ENCODE measurements at places on chromosomes 6 and 20.

DNA sequence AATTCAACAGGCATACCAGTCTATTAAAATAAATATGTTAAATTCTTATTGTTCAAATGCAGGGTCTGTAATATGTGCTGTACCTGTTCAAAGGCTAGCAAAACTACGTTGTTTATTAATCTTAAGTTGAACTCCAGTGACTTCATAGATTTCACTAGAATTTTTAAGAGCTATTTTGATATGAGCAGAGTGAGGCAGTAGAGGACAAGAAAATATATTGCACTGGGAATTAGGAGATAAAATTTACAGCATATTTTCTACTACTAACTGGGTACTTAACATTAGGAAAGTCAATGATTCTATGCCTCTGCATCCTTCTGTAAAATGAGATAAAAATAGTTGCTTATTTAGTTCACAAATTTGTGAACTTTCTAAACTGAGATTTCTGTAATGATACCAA, 162.2 kb upstream of the BMP5 start:
- no peak for DNase-seq

DNA sequence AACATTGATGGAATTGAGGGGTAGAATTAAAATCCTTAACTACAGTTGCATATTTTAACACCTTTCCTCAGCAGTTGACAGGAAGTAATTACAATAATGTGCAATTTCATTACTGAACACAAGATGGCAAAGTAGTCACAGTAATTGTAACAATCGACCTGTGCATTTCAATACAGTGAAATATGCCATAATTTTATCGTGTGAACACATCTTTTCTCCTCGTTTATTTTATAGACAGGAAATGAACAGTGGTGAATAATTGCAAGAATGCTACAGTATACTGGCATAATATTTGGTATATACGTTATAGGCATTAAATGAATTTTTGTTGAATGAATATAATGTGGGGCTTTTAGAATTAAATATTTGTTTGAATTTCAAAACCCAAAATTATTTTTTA, 25.0 kb downstream of the CYB5R4 start:
- no peak for DNase-seq

GRCh38 chr6:116426551-116426950, 34.6 kb upstream of the CALHM6 start:
- DNase-seq = no peak

DNA sequence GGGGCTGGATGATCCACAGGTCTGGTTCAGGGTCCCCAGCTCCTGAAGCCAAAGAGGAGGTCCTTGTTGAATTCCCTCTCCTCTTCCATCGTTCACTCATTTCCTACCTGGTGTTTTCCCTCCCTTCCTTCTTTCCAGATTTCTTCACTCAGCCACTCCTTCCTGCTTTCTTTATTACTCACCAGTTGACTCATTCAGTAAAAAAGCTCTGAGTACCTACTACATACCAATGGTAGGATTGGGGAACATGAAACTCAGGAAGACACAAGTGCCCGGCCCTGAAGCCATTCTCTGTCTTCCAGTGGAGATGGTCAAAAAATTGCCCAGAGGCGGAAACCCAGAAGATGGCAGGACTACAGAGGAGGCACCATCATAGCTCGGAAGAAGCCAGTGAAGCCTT, 11.9 kb upstream of the NSFL1C start:
- no peak for DNase-seq

- no peak for DNase-seq
Measured at GRCh38 chr6:89239338-89239737, 22.2 kb upstream of the GABRR1 start.

DNA sequence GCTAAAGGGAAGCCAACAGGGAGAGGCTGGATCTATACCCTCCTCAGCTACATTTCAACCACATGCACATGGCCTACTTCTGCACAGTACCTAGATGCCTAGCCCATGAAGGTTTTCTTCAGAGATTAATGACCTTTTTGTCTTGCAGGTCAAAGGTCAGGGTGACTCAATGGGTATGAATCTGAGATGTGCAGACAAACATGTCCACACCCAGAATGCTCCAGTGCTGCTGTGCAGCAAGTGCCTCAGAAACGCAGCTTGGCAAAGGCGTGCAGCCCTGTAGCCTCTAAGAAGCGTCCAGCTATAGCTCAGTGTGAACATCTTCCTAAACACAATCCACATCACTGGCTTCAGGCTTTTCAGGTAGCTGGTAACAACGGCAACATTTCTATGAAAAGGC, 24.4 kb downstream of the MAP1LC3A start:
- no peak for DNase-seq

- DNase-seq = no peak
Measured at GRCh38 chr20:51651921-51652549, 109.5 kb upstream of the NFATC2 start.

DNA sequence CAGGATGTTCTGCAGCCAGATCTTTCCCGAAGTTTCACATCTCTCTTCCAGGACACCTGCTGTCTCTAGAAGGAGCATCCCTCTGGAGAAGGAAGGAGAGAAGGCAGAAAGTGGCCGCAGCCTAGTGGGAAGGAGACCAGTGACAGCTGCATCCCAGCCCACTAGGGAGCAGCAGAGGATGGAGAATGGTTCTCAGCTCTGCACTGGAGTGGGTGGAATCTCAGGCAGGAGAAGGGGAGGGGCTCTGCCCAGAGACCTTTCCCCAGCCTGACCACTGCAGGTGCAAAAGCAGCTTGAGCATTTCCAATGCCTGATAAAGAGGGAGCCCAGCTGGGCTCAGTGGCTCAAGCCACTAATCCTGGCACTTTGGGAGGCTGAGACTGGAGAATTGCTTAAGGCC, 32.3 kb downstream of the NCR2 start:
- DNase-seq = no peak

- no peak for DNase-seq
Measured at GRCh38 chr20:62296724-62297448, 5.9 kb upstream of the ADRM1 start.

DNA sequence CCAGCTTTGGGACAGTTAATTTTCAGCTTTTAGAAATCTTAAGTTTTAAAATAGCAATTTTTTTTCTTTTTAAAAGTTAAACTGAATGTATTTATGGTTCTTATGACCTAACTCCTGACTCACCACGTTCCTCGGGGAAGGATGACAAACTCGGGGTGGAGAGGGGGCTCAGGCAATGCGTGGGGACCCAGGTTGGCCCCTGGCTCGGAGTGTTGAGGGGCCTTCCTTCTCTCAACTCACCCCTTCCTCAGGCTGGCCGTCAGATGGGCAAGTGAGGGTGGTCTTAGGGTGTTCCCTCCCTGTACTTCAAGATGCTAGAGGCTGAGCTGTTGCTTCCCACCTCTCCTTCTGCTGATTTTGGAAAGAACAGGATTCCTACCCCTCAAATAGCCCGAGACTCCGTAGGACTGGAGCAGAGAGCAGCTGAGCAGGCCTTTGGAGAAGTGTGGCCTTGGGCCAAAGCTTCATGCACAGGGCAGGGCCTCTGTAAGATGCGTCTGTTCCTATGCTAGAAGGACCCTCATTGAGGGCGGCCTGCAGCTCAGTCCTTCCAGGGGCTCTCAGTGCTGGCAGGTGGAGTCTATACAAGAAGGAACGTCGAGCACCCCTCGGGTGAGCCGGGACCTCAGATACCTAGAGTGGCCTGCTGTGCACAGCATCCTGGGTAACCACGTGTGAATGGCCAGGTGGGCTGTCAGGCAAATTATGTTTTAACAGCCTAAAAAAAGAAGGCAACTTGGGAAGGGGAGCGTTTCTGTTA, 79.3 kb downstream of the TCP11 start:
- no peak for DNase-seq

DNA sequence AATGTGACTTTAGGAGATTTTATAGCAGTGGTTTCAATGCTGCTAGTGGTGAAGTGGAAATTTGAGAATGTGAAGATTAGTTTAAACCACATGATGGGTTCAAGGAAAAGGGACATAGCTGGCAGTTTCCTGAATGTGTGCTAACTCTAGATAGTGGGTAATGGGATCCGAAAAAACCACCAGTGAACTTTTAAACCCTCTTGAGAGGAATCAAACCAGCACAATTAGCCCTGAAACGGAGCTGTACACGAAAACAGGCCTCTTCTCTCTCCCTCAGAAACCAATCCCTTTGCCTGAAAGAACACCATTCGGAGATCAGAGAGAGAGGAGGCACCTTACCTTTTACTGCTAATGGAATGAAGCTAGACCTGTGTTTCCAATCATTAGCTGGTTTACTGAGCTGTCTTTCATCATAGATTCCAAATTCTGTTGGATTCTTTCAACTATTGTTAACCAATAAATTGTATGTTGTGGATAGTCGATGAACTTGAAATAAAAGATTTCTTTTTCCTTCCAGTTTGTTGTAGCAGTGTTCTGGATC, 103.9 kb downstream of the AIG1 start:
- no peak for DNase-seq

- no peak for DNase-seq
Measured at GRCh38 chr6:2745246-2745645, 5.5 kb downstream of the MYLK4 start.

- DNase-seq = no peak
Measured at GRCh38 chr6:169986848-169987498, 235.6 kb downstream of the ERMARD start.

DNA sequence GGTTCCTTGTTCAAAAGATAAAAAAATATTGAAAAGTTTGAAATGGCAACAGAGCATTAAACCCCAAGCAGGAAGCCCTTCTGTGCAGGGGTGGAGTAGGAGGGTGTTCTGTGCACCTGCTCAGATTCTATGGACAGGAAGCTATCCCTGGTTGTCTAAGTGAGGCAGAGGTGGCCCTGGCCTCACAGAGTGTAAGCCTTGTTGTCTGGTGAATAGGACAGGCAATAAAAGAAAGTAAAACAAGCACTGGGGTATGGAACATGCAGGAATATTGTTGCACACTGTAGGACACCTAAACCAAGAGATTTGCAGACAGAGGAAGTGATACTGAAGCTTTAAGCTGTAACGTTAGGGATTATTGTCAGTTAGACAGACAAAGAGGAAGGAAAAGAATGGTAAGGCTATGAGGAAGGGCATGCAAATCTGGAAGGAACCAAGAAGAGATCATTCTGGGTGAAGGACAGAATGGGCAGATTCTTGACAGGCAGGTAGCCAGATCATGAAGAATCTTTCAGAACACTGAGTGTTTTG, 66.8 kb downstream of the TBC1D7 start:
- DNase-seq = no peak

DNA sequence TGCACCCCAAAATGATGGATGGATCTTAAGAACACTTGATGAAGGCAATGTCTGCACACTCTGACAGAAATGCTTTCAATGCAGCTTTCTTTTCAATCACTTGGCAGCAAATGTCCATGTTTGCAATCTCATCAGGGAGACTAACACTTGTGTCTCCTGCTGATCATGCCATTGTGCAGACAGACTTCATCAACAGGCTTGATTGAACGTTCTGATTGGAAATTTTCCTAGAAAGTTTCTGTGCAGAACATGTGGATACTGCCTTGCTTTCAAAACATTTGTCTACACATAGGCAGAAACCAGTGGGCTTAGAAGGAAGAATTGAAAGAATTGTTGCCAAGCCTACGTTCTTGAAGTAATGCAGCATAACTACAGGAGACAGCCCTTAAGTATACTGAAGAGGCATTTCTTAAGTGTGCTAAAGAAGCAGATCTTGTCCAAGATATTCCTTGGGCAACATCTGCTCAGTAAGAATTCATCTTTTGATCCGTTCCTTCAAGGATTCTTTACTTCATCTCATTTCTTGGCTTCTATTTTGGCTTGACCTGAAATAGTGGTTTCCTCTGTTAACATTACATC, 120.4 kb upstream of the PLCB4 start:
- no peak for DNase-seq

DNA sequence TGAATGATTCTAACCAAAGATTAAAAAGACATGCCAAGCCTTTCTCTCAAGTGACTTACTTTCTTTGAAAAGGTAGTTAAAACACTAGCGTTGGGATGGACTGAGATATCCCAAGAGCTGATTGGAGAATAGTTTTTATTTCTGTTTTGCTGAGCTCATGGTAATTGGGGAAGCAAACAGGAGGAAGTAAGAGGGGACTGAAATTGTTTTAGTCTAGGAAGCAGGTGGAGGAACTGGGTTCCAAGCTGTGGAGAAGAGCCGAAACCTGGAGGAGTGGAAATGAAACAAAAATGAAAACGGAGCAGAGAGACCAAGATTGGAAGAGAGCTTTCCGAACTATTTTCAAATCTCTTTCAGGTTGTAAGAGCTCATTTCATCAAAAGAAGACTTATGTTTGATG, 59.9 kb upstream of the TENT5A start:
- no peak for DNase-seq

- no peak for DNase-seq
Measured at GRCh38 chr6:32854376-32855178, 585 bp downstream of the PSMB9 start.

DNA sequence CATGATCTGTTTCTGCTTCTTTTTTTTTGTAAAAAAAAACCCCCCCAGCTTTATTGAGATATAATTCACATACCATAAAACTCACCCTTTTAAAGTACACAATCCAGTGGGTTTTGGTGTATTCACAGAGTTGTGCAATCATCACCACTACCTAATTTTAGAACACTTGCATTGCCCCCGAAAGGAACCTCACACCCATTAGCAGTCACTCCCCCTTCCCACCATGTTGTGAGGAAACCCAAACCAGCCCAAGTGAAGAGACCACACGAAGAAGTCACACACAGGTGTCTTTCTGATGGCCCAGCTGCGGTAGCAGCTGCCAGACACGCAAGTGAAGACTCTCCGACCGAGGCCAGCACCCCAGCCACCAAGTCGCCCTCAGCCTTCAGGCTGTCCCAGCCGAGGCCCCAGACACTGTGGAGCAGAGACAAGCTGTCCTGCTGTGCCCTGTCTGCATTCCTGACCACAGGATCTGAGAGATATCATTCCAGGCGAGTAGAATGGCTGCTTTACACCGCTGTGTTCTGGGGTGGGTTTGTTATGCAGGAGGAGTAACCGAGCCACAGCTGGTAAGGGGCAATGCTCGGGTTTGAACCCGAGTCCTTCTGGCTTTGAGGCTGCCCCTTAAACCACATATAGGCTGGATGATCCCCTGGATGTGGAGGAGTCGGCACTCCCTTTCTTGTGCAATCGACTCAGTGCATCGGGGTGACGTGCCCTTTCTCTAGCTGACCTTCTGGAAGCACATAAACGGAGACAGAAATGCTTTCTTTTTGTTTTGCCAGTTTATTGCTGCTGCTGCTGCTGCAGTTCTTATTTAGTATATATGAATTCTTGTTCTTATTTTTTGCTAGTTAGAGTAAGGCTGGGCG, 59.1 kb upstream of the PTPN1 start:
- no peak for DNase-seq

GRCh38 chr20:53693262-53693871, 99.7 kb upstream of the ZNF217 start:
- no peak for DNase-seq

Measured in activated naive CD4-positive, alpha-beta T cell treated with anti-CD3 and anti-CD28 coated beads, Interleukin-2, amount 50 U/mL, for 72 hours (primary cell).